ENCODE measurements at places on chromosomes 3 and 15.

GRCh38 chr3:7381741-7382140 is 520.8 kb downstream of the GRM7 start:
- DNase-seq, result no peak

DNA sequence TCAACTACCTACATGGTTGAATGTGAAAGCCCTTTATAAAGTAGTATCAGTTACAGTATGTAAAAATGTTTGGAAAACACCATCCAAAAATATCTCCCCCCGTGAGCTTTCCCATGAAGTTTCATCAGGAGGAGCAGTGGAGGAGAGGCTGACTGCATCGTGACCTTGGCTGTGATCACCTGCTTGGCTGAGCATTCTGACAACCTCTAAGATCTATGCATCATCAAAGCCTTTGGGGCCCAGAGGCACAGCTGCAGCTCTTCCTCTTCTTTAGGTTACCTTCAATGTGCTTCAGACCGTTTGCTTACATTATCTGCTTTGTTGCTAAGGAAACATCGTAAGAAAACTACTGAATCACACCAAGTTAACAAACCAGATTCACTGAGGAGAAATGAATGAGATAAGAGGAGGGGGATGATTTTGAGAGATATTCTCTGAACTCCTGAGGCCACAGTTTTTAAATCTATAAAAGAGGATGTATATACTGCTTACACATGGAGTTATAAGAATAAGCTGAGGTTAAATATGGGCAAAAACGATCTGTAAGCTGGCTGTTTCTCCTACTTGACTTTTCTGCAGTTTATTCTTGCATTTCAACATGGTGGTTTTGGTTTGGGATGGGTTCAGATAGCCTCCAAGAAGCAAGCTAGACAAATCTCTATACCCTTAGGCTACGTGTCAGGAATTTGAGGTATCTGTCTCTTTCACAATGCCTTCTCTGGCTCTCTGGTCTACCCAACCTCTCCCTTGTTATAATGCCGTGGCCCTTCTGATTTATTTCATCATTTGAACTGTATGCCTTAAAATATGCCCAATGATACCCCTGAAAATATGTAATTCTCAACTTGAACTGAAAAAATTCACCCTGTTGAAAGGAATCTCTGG is 4.0 kb downstream of the GCSAM start:
- DNase-seq, result no peak

- DNase-seq, result peak; percentile 38
Measured at GRCh38 chr3:124731760-124732159, 1.5 kb downstream of the UMPS start.

GRCh38 chr15:58407236-58407775 is 24.5 kb upstream of the LIPC start:
- no peak for DNase-seq

DNA sequence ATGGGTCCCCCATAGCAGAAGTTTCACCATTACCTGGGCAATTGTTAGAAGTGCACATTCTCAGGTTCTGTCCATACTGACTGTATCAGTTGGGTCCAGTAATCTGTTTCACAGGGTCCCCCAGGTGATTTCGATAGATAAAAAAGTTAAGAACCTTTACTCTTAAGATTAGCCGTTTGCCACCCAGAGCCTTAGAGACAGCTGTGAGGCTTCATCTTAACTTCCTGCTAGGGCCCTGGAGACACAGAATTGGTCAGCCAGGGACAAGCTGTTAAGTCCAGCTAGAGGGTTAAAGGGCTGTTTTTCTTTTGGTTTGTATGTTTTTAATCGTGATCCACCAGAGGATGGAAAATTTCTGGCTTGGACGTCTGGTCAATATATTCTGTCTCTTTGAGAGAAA is 6.7 kb downstream of the FAM162A start:
- DNase-seq, result no peak

DNA sequence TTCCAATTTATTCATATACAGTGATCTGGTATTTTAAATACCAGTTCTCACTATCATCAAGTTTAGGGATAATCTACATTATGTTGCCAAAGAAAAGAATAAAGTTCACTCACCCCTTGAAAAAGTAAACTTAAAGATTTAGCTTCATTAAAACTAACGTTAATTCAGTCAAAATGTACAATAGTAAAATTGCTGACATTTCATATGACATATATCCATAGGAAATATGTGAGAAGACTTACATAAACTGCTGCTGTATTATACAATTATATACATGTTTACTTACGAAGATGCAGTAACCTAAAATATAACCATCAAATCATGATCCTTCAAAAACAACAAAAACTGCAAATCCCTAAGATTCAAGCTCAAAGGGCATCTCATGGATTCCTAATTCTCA is 44.0 kb downstream of the ATR start:
- no peak for DNase-seq

- DNase-seq, result no peak
Measured at GRCh38 chr15:55496716-55497115, 11.3 kb downstream of the DNAAF4 start.

DNA sequence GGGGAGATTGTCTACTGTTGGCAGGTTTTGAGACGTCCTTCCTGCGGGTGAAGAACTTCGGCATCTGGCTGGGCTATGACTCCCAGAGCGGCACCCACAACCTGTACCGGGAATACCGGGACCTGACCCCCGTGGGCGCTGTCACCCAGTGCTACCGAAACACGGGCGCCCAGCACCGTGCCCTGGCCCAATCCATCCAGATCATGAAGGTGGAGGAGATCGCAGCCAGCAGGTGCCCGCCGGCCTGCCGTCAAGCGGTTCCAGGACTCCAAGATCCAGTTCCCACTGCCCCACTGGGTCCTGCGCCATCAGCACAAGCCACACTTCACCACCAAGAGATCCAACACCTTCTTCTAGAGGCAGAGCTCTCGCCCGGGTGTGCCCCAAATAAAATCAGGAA is 194.9 kb upstream of the EPHA6 start:
- no peak for DNase-seq

- no peak for DNase-seq
Measured at GRCh38 chr3:186138272-186138981, 29.5 kb upstream of the ETV5 start.

GRCh38 chr3:160098261-160098908 is 109.8 kb downstream of the IL12A start:
- no peak for DNase-seq

- DNase-seq, result peak; percentile 80
Measured at GRCh38 chr3:138187296-138188012, at the start of gene ARMC8. Gene ARMC8 (plus strand): TSS chr3:138187301. CDS start chr3:138187555, 254 bp downstream.

DNA sequence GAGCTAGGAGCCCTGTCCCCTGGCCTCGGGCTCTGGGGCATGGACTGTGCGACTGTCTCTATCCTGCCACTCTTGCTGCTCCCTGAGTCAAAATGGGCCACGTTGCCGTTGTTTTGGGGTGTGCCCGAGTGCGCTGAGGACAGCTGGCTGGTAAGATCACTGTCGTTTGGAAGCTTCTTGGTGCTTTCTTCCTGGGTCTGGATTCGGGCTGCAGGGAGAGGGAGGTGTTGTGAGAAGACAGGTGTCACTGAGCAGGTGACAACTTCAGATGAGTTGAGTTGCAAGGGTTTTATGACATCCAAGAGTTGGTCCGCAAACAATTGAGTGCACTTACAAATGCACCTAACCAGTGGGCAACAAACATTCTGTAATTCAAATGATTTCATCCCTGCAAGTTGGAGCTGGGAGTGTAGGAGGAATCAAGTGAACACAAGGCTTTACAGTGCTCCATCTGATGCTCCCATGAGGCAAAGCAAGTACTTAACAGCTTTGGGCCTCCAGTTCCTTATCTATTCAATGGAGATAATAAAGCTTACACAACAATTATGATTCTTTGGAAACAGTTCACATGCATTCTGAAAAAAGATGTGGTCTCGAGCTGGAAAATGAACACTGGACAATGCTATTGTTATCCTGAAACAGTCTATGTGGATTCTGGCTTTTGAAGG is 11.0 kb upstream of the STARD5 start:
- DNase-seq, result no peak

DNA sequence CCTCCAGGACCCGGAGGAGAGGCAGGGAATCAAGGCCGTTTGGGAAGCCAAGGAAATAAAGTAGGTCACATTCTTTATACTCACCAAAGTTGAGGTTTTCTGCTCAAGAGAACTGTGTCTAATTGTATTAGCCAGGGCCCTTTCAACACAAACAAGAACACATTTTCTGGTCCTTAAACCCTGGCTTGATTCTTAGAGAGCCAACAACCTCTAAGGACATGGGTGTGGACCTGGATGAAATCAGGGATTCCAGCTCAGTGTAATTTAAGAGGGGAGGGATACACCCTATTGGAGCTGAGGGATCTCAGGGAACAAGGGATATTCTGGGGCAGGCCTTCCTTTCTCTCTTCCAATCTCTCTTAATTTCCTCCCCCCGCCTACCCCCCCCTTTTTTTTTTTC is 104.8 kb downstream of the COL6A6 start:
- no peak for DNase-seq

- no peak for DNase-seq
Measured at GRCh38 chr15:80967991-80968510, 21.6 kb downstream of the MESD start.

DNA sequence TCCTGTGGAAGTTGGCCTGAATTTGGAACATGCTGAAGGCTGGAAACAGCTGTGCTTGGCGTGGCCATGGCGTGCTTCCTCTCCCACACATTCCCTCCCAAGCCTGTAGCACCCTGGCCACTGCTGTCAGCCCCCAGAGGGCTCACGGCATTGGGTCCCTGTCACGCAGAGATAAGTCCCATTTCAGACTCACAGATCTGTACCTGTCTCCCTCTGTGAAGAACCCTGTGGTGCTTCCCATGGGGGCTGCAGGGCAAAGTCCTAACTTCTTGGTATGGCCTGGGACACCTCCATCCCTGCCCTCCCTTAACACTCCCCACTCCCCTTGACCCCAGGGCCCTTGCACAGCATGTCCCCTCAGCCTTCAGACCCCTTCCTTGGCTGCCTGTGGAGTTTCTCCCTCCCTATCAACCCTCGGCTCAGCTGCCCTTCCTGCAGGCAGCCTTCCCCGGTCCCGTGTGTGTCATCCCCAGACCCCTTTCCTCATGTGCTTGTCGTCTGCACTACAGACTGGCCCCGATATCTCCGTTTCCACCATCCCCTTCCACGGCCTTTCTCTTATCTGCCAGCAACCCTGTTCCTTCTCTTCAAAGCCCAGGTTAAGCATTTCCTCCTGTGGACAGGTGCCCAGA is 28.6 kb downstream of the ABTB1 start:
- no peak for DNase-seq

DNA sequence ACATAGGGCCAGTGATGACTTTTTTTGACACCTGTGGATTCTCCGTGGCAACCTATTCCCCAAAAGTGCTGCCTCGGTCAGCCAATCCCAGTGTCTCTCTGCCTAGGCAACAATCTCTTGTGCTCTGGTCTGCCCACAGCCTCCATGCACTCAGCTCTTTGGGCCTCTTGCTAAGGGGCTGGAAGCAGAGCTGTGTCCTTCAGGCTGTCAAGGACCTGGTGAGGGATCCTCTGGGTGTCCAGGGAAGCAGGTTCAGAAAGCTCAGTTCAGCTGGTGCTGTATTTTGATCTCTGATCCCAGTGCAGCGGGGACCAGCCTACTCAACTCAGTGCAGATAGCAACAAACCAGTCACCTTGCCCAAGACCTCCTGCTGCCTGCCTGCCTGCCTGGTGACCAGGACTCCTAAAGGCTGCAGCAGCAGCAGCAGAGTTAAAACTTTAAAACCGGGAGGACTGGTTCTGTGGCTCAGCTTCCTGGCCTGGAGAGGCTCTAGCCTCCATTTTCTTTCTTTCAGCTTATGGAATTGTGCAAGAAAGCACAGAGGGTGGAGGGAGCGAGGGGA is 6.2 kb downstream of the PAK6 start:
- DNase-seq, result no peak

DNA sequence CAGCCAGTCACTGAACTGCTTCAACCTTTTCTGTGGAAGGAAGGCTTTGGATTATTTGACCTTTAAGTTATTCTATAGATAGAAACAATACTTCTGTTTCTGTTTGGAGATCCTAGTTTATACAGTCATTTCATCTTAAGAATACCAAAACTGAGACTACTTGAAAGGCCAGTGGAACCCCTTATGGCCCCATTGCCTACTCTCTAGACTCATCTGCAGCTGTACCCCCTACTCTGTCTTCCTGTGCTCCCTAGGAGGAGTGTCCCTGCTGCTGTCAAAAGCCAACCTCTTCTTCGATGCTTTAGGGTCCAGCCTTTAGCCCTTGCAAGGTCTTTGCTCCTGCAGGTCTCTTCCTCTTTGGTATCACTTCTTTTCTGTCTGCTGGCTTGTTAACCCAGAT is 169.6 kb downstream of the EDEM1 start:
- no peak for DNase-seq

GRCh38 chr3:194379651-194380050 is 10.1 kb upstream of the LRRC15 start:
- no peak for DNase-seq

- DNase-seq, result no peak
Measured at GRCh38 chr3:46926871-46927717, 49.5 kb downstream of the CCDC12 start.

DNA sequence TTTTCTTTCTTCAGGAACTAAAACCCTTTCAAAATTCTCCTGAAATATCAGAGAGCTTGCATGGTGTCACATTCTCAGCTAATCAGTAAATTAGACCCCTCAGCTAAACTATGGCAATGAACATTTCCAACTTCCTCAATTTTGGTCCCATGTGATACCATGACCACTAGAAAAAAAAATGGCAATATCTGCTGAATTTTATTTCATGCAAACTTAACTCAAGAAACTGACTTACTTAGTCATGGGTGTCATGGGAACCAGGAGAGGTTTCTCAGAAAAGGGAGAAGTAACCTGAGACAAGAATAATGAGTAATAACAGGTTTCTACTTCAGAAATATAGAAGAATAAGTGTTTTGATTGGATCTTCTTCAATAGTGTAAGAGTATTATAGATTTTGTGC is 784.6 kb upstream of the ALCAM start:
- DNase-seq, result no peak

DNA sequence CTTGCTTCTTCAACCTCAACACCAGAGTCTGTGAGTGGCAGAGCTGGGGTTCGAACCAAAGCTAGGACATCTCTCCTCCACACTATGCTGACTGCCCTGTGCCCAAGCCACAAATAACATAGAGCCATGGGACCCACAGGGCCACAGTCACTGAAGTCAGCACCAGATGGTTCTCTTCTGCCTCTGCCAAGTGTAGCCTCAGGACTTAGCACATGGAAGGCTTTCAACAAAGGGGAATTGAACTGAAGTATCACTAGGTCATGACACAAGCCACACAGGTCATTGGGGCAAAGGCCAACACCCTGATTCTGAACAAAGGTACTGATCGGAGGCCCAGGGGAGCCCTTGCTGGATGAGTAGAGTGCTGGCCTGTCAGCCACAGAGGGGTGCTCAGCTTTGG is 83.6 kb downstream of the BDH1 start:
- no peak for DNase-seq

GRCh38 chr3:106116733-106117489 is 248.1 kb upstream of the CBLB start:
- DNase-seq, result no peak

DNA sequence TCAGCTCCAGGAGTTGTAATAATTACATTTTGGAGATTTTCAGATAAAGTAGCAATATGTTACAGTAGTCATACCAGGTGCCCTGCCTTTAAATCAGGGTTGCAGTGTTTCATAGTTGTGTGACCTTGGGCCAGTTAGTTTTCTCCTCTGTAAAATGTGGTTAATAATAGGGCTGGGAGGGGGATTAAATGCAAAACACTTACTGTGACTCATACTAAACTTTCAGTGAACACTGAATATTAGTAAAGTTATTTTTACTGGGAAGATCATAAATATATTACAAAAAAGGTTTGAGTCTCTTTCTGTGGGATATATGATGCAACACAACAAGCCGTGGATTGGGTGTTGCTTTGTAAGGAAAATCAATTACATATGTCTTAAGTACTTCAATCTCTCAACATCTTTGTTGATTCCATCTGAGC is 1.1 kb upstream of the EBLN2 start:
- no peak for DNase-seq

GRCh38 chr3:177213801-177214535 is 16.7 kb upstream of the TBL1XR1 start:
- no peak for DNase-seq
